HCEC 1CT (cell line): ENCODE measurements at places on chromosomes 11 and 22.

DNA sequence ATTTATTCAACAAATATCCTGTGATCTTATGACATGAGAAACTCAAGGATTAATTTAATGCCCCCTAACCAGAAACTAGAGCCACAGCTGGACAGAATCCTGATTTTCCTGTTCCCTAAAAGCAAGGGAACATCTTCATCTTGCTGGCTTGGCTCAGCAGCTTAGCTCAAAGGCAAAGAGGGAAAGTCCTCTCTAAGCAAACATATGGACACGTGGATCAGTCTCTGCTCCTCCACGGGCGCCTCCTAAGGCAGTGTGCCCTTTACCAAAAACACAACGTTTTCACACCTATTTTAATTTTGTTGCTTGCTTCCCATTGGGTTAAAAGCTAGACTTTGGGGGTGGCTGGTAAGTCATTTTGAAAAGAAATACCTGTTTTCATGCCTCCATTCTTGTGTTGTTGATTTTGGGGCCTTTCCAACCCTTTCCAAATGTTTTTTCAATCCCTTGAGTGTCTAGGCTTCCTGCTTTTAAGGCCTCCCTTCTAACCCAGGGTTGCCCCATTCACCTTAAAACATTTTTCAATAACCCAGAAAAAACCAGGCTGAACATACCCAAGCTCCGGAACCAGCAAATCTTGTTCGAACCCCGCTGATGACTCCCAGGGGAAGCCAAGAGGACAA is 15.5 kb downstream of the SLC1A2 start:
- no peak for DNase-seq

DNA sequence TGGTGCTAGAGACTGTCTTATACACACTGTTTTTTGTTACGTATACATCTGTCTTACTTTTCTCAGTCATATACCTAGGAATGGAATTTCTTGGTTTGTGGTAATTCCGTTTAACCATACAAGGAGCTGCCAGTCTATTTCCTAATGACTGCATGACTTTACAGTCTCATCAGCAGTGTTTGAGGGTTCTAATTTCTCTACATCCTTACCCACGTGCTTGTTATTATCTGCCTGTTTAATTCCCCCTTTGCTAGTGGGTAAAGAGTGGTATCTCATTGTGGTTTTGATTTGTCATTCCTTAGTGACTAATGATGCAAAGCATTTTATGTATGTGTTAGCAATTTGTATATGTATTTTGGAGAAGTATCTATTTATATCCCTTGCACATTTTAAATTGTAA is 1008.0 kb downstream of the FAM181B start:
- peak; percentile 2 for DNase-seq

GRCh38 chr11:90364527-90364926 is 141.7 kb upstream of the CHORDC1 start:
- DNase-seq = no peak

DNA sequence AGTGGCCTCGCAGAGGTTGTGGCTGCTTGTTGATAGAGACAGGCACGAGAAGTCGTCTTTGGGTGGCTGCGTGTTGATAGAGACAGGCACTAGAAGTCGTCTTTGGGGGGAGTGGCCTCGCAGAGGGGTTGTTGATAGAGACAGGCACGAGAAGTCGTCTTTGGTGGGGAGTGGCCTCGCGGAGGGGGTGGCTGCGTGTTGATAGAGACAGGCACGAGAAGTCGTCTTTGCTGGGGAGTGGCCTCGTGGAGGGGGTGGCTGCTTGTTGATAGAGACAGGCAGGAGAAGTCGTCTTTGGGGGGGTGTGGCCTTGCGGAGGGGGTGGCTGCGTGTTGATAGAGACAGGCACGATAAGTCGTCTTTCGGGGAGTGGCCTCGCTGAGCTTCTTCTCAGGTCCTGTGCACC is 328.8 kb downstream of the TBC1D22A start:
- no peak for DNase-seq

DNA sequence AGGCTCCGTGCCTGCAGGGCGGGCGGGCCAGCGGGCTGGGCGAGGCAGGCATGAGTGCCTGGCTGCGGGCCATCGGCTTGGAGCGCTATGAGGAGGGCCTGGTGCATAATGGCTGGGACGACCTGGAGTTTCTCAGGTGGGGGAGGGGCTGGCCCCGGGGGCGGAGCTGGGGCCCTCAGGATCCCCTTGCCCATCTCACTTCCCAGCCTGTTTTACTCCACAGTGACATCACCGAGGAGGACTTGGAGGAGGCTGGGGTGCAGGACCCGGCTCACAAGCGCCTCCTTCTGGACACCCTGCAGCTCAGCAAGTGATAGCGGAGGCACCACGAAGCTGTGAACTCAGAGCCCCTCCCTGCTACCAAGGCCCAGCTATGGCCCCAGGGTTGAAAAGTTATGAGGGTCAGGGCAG is 5.9 kb downstream of the PHOX2A start:
- peak; percentile 67 for DNase-seq

GRCh38 chr11:70468256-70469195 is 70.2 kb downstream of the CTTN start:
- no peak for DNase-seq

DNA sequence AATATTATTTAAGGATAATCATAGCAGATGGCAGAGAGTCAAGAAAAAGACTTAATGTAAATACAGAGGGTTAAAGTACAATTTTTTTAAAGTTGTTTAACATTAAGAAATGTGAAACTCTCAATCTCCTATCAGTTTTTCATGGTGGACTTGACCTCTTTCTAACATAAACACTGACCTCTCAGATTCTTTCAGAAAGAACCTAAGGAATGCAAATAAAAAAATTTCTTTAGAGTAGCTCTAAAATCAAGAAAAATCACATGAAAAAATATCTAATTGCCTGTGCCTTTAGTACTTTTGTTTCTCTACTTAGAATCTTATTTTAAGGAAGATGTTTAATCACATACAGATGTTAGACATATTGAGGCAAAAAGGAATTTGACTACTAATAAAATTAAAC is 12.9 kb downstream of the RNF141 start:
- peak; percentile 5 for DNase-seq

- no peak for DNase-seq
These were observed 21.0 kb downstream of the VWCE start for GRCh38 chr11:61274084-61274483.

DNA sequence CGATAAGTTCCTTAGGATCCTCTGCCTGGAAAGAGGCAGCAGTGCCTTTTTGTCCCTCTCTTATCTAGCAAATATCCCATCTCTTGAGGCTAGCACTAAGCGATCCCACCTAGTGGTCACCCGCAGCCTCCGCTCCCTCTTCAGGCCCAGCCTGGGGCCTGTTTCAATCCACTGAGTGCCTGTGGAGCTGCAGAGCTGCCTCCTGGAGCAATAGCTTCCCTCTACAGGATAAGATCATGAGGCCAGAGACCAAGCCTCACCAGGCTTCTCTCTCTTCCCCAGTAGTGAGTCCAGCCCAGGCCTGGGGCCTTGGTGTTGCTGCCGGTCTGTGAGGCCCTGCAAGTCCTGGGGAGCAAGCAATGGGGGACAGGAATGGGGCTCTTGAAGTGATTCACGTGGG is 65.8 kb downstream of the SLC22A12 start:
- no peak for DNase-seq

DNA sequence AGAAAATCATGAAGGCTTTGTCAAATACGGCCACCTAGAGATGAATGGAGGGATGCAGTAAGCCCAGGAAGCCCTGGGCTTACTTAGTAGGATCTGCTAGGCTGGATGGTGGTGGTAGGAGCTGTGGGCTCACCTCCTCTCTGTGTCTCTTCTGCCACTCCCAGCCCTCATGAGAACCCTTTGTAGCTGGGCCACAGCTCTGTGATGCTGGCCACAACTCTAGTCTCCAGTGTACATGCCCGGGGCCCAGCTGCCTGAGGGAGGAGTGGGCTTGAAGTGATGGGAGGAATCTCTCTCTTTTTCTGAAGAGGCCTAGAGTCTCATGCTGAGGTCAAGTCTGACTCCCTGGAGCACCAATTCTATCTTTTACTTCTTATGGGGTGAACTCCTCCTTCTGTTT is 32.4 kb upstream of the SYT13 start:
- DNase-seq = no peak

DNA sequence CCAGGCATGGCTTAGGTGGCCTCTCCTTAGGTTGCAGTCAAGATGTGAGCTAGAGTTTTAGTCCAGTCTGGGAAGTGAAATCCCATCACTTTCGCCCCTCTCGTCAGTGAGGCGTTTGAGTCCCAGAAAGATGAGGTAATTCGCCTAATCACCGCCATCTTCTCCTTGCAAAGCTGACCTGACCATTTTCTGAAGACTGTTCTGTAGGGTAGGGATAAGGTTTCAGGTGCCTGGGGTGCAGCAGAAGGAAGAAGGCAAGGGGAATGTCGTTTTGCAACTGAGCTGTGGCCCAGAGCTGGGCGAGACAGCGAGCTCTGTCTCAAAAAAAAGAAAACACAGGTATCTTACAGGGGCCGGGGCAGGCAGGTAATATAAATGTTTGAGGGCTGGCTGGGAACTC is 61.7 kb upstream of the CECR2 start:
- no peak for DNase-seq
